ENCODE measurements at places on chromosomes 2 and 18.
A peak's percentile ranks its signal among the peaks of the same experiment; 100 is the strongest.

GRCh38 chr2:220628252-220628651 is 943.9 kb downstream of the EPHA4 start:
- DNase-seq = no peak

DNA sequence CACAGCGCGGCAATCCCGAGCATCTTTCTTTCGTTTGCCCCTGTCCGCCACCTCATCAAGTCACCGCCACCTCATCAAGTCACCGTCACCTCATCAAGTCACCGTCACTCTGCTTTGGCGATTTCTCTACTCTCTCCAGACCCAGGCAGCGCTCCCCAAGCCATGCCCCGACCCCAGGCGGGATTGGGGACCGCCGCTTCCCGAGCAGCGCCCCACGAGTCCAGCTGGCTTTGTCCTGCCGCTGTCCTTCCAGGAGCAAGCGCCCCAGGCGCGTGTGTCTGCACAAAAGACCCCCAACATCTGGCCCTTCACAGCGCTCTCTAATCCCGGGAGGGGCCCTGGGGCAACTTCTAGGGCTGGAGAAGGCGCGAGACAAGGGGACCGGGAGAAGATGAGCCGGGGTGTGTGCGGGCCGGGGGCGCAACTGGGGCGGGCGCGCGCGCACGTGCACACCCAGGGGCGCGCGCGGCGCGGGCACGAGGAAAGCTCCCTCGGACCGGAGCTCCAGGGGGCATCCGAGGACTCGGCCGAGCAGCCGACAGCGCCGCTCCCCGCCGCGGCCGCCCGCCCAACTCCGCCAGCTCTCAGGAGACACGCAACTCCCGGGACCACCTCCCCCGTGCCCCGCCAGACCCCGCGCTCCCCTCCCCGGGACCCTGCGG is 633 bp upstream of the RNF152 start:
- DNase-seq = peak; percentile 55

DNA sequence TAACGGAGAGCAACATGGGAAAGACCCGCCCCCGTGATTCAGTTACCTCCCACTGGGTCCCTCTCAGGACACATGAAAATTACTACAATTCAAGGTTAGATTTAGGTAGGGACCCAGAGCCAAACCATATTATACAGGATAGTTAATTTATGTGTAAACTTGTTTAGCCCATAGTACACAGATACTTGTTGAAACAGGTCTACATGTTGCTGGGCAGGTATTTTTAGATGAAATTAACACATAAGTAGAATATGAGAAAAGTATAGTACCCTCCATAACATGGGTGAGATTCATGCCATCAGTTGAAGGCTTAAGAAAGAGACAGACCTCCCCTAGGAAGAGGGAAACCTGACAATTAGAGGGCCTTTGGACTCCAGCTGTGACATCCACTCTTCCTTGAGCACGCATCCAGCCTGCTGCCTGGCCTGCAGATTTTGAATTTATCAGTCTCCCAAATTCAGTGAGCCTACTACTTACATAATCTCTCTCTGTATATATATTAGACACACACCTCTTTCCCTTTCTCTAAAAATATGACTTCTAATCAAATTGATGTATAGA is 463.5 kb upstream of the NETO1 start:
- no peak for DNase-seq

- peak; percentile 4 for DNase-seq
Observed at GRCh38 chr18:72762515-72763122, 105.2 kb downstream of the NETO1 start.

DNA sequence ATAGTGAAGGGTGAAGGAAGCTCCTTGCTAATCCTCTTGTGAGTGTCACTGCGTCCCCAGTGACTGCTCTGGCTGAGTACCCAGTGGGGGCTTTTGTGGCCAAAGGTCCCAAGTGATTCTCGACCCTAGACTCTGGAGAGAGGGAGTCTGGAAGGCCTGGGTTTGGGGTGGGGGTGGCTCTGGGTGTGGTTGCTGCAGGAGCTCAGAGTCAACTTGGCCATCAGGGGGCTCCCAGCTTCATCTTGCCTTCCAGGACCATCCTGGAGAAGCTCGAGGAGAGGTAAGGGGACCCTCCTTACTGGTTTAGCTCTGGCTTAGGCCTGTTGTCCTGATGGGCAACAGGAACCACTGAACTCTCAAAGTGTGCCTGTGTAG is 592 bp downstream of the PSD4 start:
- DNase-seq = no peak

GRCh38 chr2:240371129-240372000 is 64.1 kb upstream of the GPC1 start:
- no peak for DNase-seq

Measured in neural crest cell (in vitro differentiated cells).